Activated T-cell treated with anti-CD3 and anti-CD28 coated beads for 1 hour (primary cell): ENCODE measurements at places on chromosomes 2 and 18.

DNA sequence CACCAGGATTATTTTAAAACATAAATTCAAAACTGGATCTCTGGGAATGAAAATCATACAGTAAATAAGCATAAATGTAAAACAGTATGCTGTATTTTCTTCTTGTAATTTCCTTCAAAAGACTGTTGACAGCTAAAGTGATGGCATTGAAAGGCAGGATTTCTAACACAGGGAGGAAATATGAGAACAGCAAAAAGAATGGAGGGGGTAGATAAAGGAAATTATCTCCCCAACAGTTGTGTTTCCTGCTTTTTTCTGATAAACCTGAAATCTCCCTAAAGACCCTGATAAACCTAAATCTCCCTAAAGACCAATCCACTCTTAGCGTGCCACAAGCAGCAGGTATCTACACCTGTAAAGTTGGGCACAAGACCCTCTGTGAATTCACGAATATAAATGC, 50.8 kb downstream of the PIAS2 start:
- no peak for DNase-seq

DNA sequence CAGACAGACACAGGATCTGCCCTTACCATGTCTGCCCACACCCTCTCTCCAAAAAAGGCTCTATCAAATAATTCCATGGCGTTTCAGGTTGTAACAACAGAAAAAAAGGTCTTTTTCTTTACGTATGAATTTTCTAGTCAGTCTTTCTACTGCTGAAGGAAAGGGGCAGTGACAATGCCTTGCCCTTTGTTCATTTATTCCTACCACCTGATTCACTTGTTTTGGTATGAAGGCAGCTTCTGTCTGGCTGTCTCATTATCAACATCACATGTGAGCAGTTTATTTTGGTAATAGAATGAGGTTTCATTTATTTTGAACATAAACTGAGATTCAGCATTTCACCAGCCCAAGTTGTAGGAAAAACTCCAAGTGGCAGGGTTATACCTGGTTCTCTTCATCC, 94.3 kb upstream of the KLF7 start:
- DNase-seq: no peak

DNA sequence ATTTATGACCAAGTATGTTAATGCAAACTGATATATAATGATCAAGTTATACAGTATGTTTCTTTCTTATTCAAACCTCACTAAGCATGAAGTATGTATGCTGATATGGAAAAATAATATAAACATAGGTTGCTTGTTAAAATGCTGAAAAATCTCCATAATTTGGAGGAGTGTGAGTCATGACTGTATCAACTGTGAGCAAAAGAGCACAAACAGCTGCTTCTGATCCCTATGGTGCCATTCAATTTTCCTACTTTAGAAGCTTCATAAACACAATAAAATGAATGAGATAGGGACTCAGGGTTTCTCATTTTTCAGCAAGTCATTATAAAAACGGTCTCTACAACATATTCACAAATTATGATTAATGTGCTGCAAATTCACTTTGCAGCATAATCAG, 129.9 kb upstream of the TFPI start:
- DNase-seq: no peak

DNA sequence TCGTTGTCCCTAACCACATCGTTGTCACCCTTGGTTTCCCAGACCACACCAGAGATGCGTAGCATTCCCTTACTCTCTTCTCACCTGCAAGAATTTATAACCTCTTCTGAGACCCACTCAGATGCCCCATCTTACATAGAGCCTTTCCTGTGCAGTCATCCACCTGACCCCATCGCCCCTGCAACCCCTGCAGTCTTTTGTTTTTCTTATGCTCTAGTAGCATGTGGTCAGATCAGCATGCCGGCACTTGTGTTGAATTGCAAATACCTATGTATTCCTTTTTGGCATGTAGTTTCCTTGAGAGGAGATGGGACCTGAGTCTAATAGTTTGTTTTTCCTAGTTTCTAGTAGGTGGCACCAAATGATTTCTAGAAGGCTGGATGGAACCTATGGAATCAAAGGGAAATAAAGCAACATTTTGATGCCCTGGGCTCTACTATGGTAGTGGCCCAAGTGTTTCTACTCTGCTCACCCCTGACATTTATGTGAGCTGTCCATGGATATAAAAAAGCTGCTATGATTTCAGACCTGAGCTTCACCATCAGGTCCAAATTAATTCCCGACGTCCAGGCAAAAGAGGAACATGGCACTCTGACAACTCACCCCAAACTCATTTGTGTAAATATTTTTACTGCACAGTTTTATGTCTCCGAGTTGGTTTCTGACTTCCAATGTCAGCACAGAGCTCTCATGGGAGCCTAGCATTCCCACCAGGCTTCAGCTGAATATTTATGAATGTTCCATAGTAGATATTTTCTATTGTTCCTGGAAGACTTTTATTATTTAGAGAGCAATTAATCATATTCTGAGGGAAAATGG, 143.6 kb downstream of the RNF144A start:
- DNase-seq: no peak

- no peak for DNase-seq
Measured at GRCh38 chr2:140910683-140911082, 1220.1 kb downstream of the LRP1B start.

GRCh38 chr2:46325182-46325928, 28.1 kb downstream of the EPAS1 start:
- DNase-seq: no peak

DNA sequence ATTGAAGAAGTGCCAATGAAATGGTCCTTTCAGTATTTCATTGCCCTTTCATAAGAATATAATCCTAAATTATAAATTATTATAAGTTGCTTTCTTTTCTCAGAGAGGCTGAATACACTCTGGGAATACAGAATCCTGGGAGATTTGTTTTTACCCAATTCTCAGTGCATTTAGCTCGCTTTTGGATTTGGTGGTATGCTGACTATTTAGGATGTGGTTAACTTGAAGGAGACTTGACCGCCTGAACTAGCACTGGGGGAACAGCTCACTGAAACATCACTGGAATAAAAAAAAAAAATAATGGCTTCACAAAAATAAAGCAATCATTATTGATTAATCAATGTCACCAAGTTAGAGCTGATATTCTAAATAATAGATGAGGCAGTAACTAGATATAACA, 10.2 kb downstream of the TNFAIP6 start:
- DNase-seq: no peak

DNA sequence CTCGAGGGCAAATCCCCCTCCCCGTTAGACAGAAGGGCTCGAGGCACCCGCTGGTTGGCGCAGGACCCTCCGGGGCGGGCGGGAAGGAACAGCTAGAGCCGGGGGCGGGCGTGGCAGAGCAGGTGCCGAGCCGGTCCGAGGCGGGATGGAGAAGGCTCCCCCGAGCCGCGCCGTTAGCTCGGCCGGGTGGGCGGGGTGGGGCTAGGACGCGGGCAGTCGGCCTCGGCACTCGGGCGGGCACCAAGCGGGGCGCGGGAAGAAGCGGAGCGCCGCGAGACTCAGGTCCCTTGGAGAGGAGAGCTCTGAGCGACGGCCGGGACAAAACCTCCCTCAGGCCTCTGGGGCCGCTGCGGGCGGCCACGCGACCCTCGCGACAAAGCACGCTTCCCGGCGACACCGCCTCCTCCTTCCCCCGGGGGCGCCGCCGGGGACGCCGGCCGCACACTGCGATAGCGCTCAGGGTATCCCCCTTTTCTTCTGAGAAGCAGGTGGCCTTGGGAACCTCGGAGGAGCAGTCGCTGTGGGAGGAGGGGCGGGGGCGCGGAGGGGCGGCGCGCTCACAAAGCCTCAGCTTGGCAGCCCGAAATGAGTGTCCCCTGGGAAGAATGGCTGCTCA, 721 bp downstream of the FHOD3 start:
- DNase-seq: no peak

DNA sequence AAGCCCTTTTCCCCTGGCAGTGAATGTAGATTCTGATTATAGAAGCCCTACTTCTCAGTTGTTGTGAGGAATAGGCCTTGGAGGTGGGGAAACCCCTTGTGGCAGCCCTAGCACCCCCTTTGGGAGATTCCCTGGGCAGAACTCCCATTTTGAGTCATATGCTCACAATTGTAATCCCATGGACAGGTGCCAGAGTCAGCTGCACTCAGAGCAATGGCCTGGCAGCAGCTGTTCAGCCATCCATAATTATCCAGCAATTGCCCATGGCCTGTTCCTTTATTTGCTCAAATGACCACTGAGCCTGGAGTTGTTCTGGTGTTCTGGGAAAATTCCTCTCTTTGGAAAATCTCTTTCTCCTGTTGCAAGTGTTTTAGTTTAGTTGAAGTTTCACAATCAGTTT, 71.7 kb downstream of the PTRHD1 start:
- DNase-seq: no peak

- no peak for DNase-seq
Measured at GRCh38 chr18:55012008-55012407, 52.7 kb upstream of the CCDC68 start.

- DNase-seq: no peak
Measured at GRCh38 chr2:5393474-5393873, 298.7 kb upstream of the SOX11 start.

DNA sequence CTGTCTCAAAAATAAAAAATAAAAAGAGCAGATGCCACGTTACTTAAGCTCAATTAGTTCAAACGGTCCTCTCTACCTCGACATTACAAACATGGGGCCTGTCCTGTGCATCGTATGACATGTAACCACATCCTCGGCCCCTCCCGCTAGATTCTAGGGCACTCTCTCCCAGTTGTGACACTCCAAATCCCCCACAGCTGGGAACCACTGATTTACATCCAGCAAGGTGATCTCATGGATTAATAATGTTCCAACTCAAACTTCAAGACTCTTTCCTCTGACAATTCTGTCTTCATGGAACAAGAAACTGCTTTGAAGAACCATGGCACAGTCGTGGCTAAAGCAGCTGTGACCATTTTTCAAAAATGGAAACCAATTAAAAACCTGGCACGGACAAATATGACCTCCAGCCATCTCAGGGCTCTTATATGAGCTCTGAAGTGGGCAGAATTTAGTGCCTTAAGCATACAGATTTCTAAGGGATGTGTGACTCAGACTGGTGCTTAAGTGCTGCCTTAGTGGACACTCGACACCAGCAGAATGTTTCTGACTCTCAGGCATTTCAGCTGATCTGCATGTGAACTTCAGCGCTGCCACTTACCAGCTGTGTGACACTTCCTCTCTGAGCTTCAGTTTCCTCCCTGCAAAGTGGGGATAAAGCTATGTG, 31.7 kb upstream of the ASAP2 start:
- no peak for DNase-seq

DNA sequence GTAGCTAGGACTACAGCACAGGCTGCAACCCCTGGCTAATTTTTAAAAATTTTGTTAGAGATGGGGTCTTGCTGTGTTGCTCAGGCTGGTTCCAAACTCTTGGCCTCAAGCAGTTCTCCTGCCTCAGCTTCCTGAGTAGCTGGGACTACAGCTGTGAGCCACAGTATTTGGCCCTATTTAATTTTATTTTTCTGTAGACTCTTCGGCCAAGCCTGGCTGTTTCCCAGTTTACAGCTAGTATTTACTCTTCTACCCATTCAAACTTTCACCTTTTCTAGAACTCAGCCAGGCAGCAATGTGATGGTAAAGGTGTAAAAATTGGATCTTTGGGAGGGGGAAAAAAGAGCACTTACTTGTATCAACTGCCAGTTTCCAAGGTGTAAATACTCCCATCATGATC, 35.3 kb downstream of the SH3RF3 start:
- no peak for DNase-seq

- no peak for DNase-seq
Measured at GRCh38 chr2:37776487-37776886, 105.0 kb upstream of the CDC42EP3 start.

GRCh38 chr18:73520229-73520628, 627.4 kb downstream of the FBXO15 start:
- DNase-seq: no peak

DNA sequence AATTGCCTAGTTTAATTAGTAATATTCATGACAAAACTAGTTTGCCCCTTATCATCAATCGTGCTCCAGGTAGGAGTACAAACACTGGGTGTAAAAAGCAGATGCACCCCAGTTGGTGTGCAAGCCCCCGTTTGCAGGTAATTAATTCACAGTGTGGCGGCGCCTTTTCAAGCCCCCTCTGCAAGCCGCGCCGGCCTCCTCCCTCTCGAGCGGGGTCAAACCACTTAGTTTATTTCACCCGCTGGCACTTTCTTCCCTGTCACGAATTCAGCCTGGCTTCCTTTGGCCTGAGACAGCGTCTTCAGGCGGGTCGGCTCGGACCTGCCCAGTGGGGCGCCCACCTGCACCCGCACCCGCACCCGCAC, 64.7 kb upstream of the MAPRE2 start:
- no peak for DNase-seq

DNA sequence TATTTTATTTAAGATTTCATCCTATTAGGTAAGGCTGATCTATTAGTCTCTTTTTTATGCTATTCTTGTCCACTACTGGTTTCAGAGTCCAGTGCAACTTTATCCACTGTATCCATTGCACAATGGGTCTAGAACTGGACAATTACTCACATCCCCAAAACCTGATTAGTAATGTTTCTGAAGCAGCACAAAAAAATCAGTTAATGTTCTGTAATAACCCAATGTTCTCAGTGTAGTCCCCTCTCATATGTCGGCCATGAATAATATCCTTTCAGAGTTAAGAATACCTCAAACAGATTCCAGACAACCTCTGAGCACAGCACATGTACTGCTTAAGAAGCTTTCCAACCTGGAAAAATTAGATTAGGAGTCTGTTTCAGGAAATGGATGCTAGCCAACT, 29.7 kb downstream of the MGAT4A start:
- DNase-seq: no peak

DNA sequence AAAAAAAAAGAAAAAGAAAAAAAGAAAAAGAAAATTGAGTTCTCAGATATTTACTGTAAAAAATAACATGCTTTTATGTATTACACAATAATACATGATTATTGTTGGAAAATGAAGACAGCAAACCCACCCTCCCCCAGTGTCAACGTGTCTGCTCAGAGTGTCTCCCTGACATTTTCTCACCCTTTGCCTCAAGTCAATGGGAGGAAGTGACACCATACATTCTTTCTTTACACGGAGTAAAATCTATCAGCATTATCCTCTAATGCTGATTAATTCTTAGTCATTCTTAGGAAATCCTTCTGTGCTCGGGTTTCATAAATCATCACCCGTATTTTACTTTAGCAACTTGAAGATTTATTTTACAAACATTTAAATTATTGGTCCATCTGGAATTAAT, 32.0 kb downstream of the CTAGE1 start:
- DNase-seq: no peak

DNA sequence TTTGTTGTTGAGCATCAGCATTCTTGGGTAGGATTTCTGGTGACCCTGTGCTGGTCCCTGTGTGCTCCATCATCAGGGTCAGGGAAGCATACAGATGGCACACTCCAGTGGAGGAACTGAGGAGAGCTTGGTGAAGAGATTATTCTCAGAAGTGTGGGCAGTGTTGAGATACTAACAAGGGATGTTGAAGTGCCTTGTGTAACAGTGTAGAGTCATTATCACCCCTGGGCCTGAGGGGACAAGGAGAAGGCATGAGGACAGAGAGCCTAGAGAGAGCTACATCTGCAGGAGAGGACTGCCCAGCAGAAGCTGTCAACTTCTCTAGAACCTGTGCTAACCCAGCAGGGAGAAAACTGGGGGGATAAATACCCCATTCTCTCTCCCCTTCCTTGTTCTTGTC, 189.0 kb downstream of the PLCL1 start:
- no peak for DNase-seq
